ENCODE measurements at places on chromosomes 1 and 21. TPM values are rescaled to one million over a fixed set of nuclear protein-coding genes. Genes with fewer than 3 reads are reported as not detected.

CA14 gene
- not detected for total RNA-seq

ROR1 gene
- 9.1 TPM for total RNA-seq

PADI2 gene
- total RNA-seq = not detected

NR5A2 gene
- under 0.01 TPM for total RNA-seq

NAXE gene
- 51.7 TPM for total RNA-seq

TRAF5 gene
- total RNA-seq = 27.5 TPM

FTCD gene
- total RNA-seq = 0.30 TPM

G0S2 gene
- 23.6 TPM for total RNA-seq

DNALI1 gene
- total RNA-seq = 0.89 TPM

KLHDC9 gene
- 1.5 TPM for total RNA-seq

OR2L2 gene
- not detected for total RNA-seq

TFB2M gene
- 15.1 TPM for total RNA-seq

OPRD1 gene
- not detected for total RNA-seq

TSPAN1 gene
- total RNA-seq = not detected
